ENCODE measurements at places on chromosomes 5 and 9. TPM values are rescaled to one million over a fixed set of nuclear protein-coding genes. Genes with fewer than 3 reads are reported as not detected.

Gene INSYN2B
- total RNA-seq = not detected

Gene MEGF9
- total RNA-seq = 11.0 TPM

Gene OBP2B
- total RNA-seq = not detected

Gene PCDHB2
- not detected for total RNA-seq

Gene TNC
- total RNA-seq = not detected

Gene LCN10
- total RNA-seq = 1.0 TPM

Gene FUBP3
- total RNA-seq = 37.8 TPM

Gene STKLD1
- 0.17 TPM for total RNA-seq
